ENCODE measurements at places on chromosomes 11 and 22.

GRCh38 chr11:11808992-11809615 lies 32.7 kb upstream of the USP47 start:
- DNase-seq, result no peak

DNA sequence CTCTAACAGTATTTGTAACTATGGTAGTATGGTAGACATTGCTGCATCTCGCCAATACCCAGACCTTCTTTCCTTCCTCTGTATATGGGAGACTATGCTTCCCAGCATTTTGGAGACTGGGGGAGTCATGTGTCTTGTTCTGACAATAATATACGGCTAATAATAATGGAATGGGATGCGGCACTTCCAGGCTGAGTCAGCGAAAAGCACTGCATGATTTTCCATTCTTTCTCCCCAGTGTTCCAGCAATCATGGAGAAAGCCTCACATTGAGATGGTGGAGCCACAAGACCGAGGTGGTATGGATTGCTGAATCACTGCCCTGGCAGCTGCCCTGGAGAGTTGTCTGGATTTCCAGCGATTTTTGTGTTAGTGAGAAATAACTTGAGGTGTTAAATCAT lies 77.1 kb upstream of the FIBIN start:
- no peak for DNase-seq

DNA sequence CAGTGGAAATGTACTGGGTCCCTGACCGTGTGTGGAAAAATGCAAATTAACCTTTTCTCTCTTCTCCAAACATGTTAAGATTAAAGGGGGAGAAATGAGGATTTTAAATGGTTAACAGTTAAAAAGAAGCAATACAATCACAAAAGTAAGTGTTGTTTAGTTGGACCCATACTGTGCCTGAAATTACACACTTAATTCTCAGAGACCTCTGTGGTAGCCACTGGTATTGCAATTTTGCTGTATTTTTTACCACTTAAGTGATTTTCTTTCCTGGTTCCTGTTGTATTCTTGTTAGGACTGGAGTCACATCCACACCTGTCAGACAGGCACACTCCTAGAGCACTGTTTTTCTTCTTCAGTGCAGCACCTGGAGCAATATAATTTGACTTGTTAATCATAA lies 179.6 kb upstream of the PDGFD start:
- DNase-seq, result no peak

- DNase-seq, result no peak
Observed at GRCh38 chr11:46066335-46066734, 54.9 kb downstream of the PHF21A start.

DNA sequence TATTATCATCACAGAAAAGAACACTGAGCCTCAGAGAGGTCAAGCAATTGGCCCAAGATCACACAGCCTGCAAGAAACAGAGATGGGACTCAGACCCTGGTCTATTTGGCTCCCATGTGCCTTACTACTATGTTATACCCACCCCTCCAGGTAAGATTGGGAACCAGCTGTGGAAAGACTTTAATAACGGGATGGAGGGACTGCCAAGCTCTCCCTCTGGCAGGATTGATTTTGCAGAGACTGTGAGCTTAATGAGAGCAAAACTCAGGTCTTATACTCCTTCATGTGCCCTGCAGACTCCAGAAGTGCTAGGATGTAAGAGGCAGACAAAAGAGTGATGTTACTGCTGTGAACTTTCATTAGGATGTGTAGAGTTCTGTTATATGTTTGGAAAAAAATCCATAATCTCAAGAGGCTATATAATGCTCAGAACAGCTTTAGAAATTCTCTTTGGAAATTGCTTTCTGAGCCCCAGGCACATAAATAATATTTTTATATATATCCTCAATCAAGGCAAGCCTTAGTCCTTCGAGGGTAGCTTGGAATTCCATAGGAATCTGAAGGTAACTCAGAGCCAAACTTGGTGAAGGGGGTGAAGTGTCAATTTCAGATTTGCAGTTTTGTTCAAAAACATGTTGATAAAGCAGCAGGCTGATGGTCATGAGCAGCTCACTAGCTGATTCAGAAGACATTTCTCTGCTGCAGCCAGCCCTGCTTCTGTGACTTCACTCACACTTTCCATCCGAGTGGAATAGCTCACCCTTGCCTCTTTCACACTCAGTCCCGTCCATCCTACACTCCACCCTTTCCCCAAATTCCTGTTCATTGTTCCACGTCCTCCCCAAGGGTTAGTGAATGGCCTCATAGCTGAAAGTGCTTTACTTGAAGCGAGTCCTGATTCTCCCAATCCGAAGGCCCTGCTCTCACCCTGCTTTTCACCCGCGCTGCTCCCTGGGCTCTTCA lies 188.8 kb downstream of the SNX19 start:
- DNase-seq, result no peak

- no peak for DNase-seq
Observed at GRCh38 chr11:71452199-71453036, 585 bp upstream of the NADSYN1 start.

GRCh38 chr11:8566613-8567210 lies 27.3 kb downstream of the STK33 start:
- DNase-seq, result no peak

- no peak for DNase-seq
Observed at GRCh38 chr11:118212781-118213191, 12.0 kb downstream of the JAML start.

DNA sequence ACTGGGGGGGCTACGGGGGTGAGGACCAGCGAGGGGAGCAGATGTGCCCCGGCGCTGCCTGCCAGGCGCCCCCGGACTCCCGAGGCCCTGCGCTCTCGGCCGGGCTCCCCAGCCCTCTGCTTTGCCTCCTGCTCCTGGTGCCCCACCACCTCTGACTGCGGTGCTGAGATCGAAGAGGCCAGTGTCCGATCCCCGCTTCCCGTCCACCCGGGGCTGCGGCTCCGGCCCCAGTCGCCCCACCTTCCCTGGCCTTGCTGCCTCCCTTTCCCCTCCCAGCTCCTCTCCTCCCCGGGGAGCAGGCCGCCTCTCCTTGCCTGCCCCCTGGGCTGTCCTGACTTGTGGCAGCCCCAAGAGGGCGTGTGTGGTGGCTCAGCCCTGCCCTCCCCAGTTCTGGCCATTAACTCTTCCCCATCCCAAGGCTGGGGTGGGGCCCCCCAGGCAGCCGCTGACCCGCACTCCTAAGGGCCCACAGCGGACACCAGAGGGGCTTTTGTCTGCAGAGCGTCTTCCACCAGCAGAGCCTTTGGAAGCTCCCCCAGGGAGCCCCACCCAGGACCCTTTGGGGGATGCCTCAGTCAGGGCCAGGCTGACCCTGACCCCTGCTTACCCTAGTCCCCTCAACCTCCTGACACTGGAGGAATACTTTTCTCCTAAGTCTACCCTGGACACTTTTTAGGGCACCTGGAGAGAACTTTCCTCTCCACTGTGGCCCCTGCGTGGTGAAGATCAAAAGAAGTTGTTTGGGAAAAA lies 16.6 kb downstream of the RTN4RL2 start:
- no peak for DNase-seq

- DNase-seq, result no peak
Observed at GRCh38 chr11:7442588-7443215, 42.6 kb upstream of the OLFML1 start.

DNA sequence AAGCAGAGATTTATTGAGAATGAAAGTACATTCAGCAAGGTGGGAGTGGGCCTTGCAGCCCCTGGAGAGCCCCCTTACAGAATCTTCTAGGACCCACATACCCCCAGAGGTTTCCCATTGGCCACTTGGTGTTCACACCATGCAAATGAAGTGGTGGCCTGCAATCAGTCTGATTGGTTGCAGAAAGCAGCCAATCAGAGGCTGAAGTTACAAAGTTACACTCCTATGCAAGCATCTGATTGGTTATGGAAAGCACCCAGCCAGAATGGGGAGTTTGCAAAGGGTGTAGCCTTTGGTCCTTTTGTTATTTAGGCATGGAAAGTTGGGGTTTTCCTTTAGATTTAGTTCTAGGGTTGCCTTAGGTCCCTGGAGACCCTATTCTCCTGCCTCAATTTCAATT lies 34.9 kb downstream of the UVRAG start:
- no peak for DNase-seq

DNA sequence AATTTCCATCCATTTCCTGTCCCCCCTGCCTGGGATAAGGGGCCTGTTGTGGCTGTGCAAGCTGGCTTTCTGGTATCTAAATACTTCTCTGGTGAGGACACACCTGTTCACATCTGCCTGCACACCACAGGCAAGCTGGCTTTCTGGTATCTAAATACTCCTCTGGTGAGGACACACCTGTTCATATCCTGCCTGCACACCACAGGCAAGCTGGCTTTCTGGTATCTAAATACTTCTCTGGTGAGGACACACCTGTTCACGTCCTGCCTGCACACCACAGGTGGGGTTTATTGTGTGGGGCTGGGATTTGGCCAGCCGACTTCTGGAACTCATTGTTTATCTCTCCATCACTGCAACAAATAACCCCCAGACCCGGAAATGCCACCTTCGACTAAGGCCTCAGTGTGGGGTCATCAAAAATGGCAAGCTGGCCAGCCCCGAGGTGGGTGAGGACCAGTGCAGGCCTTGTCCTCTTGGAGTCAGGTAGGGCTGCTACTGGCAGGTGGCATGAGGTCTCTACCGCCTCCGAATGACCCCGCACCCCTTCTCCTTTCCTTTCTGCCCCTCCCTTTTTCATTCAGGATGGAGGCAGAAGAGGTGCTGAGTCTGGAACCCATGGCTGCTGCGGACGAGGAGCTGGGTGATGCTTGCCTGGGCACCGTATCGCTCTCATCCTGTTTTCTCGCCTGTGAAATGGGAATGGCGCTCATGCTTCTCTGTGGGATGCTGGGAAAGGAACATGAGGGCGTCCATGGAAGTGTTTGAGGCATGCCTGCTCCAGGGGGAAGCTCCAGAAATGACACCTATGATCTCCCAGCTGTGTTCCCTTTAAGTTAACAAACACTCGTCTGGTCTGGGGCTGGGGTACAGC lies 43.5 kb upstream of the MYEOV start:
- DNase-seq, result no peak

GRCh38 chr11:126701520-126701897 lies 299.1 kb downstream of the KIRREL3 start:
- no peak for DNase-seq

GRCh38 chr11:82458761-82459160 lies 274.9 kb downstream of the FAM181B start:
- no peak for DNase-seq

- DNase-seq, result no peak
Observed at GRCh38 chr22:38788021-38788816, 5.7 kb downstream of the DNAL4 start.

DNA sequence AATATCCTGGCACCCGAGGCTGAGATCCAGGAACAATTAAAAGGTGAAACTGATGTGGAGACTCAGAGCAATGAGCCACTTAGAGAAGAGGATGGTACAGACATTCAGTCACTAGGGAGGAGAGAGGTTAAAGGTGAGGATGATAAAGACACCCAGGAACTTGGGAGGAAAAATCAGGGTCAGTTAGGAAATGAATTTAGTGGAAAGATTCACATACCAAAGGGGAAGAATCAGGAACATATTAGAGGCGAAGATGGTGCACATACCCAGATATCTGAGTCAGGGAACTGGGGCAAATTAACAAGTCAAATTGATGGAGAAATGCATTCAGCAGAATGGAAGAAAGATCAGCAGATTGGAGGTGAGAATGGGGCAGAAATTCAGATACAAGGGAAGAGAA lies 4.1 kb upstream of the MEI1 start:
- DNase-seq, result no peak

- DNase-seq, result no peak
Observed at GRCh38 chr22:19892257-19892879, 37.7 kb upstream of the GNB1L start.

DNA sequence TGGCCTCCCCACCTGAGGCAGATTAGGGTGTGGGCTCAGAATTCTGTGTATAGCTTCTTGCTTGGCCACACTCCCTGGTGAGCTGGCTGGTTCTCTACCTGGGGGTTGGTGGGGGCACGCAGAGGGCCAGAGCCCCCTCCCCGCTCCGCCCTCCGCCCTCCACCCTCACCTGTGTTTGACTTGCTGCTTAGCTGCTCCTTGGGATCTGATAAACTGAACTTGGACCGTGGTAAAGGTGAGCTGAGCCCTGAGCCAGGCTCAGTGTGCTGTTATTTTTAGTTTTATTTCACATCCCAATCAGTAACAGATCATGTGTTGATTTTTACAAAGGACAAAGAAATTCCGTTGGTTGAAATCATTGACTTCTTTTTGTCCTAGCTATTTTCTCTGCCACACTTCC lies 2.0 kb downstream of the OVOL1 start:
- no peak for DNase-seq

GRCh38 chr11:128195057-128195751 lies 392.2 kb downstream of the ETS1 start:
- DNase-seq, result no peak

DNA sequence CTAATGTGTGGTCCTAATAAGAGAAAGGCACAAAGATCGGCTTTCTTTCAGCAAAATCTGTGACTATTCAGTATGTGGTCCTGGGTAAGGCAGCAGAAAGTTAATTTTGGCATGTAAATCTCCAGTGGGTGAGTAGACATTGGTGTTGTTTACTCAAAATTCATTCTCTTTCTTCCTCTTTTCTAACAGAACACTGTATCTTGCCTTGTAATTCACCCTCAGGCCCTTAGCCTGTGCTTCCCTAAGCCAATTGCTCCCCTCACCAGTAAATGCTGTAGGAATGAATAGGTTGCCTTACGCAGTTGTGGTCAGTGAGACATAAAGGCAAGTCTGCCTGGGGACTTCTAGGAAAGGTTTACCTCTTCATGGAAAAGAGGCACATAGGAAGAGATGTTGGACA lies 49.9 kb upstream of the PDE3B start:
- no peak for DNase-seq

DNA sequence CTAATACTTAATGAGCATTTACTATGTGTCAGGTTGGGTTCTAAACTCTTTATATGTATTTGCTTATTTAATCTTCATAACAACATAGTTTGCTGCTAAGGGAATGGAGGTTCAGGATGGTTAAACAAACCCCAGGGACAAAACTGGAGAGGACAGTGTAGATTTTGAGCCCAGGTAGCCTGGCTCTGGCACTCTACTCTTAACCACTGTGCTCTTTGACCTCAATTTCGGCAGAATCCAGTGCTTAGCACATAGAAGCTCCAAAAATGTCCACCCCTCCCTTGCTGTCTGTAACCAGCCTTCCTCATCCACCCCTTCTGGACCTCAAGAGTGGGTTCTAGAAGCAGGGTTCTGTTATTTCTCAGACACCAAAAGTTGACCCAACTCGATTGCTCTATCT lies 88.0 kb upstream of the SYT13 start:
- DNase-seq, result no peak

DNA sequence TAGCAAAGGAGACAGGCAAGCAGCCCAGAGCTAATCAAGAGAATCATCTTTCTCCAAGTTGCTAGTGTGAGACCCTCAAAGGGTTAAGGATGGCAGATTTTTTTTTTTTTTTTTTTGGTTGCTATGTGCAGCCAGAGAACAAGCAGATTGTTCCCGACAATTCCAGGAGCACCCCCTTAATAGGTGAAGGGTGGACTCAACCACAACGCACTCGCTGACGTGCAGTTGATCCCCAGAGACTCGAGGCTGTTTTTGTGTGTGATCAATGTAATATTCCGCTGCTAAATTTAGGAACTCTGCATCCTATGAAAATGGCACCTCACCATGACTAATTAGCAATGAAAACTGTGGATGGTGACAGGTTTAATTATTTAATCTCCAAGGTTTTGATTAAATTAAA lies 789.0 kb downstream of the KCNA4 start:
- DNase-seq, result no peak

GRCh38 chr11:62374801-62375200 lies 37.6 kb downstream of the ASRGL1 start:
- DNase-seq, result no peak

GRCh38 chr11:8642196-8642841 lies 40.1 kb downstream of the TRIM66 start:
- no peak for DNase-seq

All from cortex of kidney (tissue), 1 donor.